Stomach (tissue), 19 donors: ENCODE measurements at places on chromosomes 4 and X. TPM values are rescaled to one million over a fixed set of nuclear protein-coding genes. Genes with fewer than 3 reads are reported as not detected.

DNA sequence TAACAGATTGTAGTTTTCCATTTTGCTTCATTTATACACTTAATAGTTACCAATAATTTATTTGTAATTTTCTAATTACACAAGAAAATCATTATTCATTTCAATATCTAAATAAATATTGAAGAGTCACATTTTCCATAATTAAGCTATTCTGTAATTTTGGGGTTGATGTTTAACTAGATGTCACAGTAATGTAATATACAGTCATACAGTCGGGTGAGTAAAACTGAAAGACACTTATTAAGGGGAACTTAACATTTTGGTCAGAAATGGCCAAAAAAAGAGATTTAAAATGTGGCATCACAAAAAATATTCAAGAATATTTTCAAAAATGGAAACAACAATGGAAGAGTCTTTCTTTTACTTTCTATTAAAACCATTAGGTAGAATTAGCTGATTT is 1080.3 kb downstream of the ARAP2 start:
- H3K27ac ChIP-seq = no peak overlapping the region
- no peaks in the 10 kb centered on the region for H3K36me3 ChIP-seq
- no peaks in the 10 kb centered on the region for H3K4me1 ChIP-seq
- no peaks in the 10 kb centered on the region for H3K27me3 ChIP-seq

The PRAF2 gene
- total RNA-seq = not detected

DNA sequence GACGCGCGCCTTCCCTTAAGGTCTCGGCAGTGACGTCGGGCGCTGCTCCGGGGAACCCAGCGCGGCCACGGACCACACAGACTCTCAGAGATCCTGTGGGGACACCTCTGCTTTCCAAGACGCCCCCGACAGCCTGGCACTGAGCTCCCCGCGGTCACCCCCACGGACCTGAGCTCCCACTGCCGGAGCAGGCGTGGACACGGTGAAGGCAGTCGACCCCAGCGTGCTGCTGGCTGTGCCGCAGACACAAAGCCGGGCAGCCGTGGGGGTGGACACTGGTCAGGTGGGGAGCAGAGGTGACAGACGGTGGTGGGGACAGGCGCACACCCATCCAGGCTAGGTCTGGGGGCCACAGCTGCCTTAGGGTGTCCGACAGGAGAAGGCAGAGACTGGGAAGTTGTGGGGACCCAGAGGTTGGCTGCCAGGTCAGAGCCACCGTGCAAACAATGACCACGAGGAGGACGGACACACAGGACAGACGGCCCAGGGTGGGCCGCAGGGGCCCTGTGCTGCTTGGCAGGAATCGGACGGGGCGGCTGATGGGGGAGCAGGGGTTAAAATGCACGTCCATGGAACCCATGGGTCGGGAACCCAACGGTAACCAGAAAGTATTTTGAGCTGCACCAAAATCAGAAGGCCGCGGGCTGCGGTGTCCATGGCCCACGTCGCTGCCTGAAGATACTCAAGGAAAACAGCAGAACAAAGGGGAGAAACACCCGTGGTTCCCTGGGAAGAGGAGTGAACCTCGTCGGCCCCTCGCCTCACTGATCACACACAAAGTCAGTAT is 16.6 kb upstream of the GTPBP6 start:
- peaks cover 15% of the 10 kb centered on the region for H3K4me1 ChIP-seq
- H3K27ac ChIP-seq = no peak overlapping the region
- peaks cover 41% of the 10 kb centered on the region for H3K36me3 ChIP-seq
- DNase-seq = no peak

The GPR119 gene
- total RNA-seq = not detected

The MAP7D2 gene
- total RNA-seq = 18.0 TPM

DNA sequence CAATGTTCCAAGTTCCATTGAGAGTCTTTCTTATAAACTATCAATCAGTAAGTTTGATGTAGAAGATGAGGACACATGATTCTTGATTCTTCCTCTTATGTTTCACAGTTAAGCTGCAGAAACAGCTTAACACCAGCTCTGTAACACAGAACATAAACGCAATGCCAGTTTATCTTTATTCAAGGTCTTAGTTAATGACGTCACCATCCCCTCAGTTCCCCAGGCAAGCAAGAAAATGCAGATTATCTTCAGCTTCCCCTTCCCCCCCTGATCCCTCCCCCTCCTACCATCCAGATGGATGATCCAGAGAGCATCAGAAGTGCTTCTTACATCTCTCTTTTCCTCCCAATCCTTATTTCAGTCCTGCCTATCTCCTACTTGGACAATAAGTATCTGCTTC is 4.4 kb upstream of the SH3RF1 start:
- no peak for DNase-seq
- H3K4me3 ChIP-seq = no peak overlapping the region
- no peak overlapping the region for H3K27ac ChIP-seq
- no peaks in the 10 kb centered on the region for H3K27me3 ChIP-seq
- no peaks in the 10 kb centered on the region for H3K36me3 ChIP-seq

- no peak overlapping the region for H3K4me3 ChIP-seq
- H3K27me3 ChIP-seq = peaks cover 19% of the 10 kb centered on the region
- no peak overlapping the region for H3K27ac ChIP-seq
- no peaks in the 10 kb centered on the region for H3K4me1 ChIP-seq
Observed at GRCh38 chr4:8148785-8149435, 9.7 kb downstream of the ABLIM2 start.

- H3K36me3 ChIP-seq = peaks cover 99% of the 10 kb centered on the region
- no peak overlapping the region for H3K27ac ChIP-seq
- H3K27me3 ChIP-seq = no peaks in the 10 kb centered on the region
- no peak overlapping the region for H3K4me3 ChIP-seq
Observed at GRCh38 chrX:307261-308111, 11.1 kb downstream of the GTPBP6 start.

DNA sequence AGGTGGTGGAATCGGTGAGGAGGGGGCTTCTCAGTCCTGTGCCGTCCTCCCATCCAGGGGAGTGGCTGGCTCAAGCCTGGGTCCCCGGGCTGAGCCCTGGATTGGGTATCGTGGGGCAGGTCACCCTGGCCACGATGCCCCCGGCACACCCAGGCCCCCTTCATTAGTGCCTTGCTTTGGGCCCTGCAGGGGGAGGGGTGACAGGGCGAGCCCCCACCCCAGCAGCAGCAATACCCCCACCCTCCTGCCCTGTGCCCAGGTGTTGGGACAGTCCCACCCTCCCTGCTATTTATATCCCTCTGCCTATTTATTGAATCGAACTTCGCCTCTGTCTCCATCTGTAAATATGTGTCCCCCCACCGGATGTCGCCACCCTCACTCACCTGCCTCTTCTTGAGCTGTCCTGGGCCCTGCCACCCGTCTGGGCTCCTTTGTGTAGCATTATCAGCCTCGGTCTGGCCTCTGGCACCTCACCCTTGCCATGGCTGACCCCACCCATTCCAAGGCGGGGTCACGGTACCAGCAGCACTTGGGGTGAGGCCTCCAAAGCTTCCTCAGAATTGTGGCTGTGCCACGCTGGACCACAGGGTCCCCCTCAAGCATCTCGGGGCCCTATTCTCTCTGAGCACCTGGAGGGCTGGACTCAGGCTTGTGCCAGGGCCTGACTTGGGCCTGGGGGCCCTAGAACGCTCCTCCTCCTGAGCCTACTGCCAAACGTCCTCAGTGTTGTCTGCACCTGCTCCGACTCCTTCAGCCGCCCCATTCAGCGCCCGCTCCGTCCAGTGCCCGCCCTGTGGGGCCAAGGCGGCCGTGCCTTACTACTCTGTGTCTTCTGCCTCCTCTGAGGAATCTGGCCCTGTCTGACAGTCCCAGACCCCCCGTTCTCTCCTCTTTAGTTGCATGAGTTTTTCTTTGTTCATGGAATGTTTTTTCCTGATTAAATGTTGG is 6.1 kb downstream of the LAGE3 start:
- H3K27me3 ChIP-seq = no peaks in the 10 kb centered on the region
- H3K4me3 ChIP-seq = no peak overlapping the region
- H3K36me3 ChIP-seq = peaks cover 47% of the 10 kb centered on the region
- H3K27ac ChIP-seq = no peak overlapping the region

- no peaks in the 10 kb centered on the region for H3K36me3 ChIP-seq
- no peak for DNase-seq
- H3K27me3 ChIP-seq = no peaks in the 10 kb centered on the region
- no peaks in the 10 kb centered on the region for H3K4me1 ChIP-seq
- H3K4me3 ChIP-seq = no peak overlapping the region
- no peak overlapping the region for H3K27ac ChIP-seq
Observed at GRCh38 chr4:152024881-152025280, 264.1 kb upstream of the GATB start.

DNA sequence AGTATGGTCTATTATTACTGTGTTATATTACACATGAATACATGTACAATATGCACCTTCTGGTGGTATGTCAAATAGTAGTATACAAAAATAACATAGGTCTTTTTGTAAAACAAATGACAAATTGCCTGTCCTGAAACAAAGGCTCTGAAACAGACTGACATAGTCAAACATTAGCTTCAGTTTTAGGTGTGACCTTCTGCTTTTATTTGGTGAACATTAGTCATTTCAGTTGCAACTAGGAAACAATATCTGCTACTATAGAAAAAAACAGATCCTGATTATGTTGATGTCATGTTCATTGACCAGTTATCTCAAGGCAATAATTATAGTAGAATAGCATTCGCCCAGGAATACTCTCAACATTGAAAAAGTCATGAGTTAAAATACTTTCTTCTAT is 123.0 kb downstream of the CHRNA9 start:
- H3K27ac ChIP-seq = peak overlapping the region; percentile 63
- peaks cover 27% of the 10 kb centered on the region for H3K4me1 ChIP-seq
- H3K4me3 ChIP-seq = no peak overlapping the region
- H3K36me3 ChIP-seq = no peaks in the 10 kb centered on the region
- no peaks in the 10 kb centered on the region for H3K27me3 ChIP-seq

DNA sequence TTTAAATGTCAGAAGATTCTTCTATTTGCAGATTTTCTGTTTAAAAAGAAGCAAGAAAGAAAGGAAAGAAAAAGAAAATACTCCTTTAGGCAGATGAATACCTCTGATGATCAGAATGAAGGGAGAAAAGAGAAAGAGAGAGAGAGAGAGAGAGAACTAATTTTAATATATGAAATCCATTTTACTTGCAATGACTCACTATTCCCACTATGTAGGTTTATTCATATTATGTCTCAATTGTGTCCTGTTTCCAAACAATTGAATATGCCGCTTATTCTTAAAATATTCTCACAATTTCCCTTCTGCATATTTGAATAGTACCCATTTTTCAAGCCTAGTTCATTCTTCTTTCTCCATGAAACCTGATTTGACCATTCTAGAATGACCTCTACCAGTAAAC is 11.7 kb downstream of the MEPE start:
- H3K27me3 ChIP-seq = no peaks in the 10 kb centered on the region
- H3K27ac ChIP-seq = no peak overlapping the region
- no peak overlapping the region for H3K4me3 ChIP-seq
- H3K4me1 ChIP-seq = no peaks in the 10 kb centered on the region
- H3K36me3 ChIP-seq = no peaks in the 10 kb centered on the region

GRCh38 chrX:68842781-68843581 is 14.2 kb downstream of the EFNB1 start:
- H3K27me3 ChIP-seq = no peaks in the 10 kb centered on the region
- no peak overlapping the region for H3K4me3 ChIP-seq
- peak overlapping the region; percentile 57 for H3K27ac ChIP-seq
- peaks cover 30% of the 10 kb centered on the region for H3K4me1 ChIP-seq
- DNase-seq = no peak

The ATP1B4 gene
- total RNA-seq = not detected

The DGKK gene
- not detected for total RNA-seq

DNA sequence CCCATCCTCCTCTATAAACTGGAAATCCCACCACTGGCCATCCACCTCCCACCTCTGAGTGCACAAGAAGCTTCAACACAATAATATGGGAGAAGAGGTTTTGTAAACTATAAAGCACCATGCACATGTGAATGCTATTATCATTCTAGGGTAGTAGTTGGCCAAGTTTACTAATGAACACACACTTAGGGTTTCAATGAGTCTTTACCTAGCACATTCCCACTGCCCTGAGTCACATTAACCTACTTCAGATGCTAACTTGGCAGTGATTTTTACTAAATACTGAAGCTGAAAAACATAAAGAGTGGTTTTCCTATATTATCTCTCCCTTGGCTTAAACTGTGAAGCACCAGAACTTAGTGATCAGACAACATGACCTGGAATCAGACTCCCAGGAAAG is 93.9 kb downstream of the SH3KBP1 start:
- no peak overlapping the region for H3K4me3 ChIP-seq
- no peak overlapping the region for H3K27ac ChIP-seq
- no peak for DNase-seq
- no peaks in the 10 kb centered on the region for H3K27me3 ChIP-seq
- no peaks in the 10 kb centered on the region for H3K36me3 ChIP-seq

The HDX gene
- total RNA-seq = under 0.01 TPM
